ENCODE measurements at places on chromosomes 6 and 20. TPM values are rescaled to one million over a fixed set of nuclear protein-coding genes. Genes with fewer than 3 reads are reported as not detected.

MMP24 gene
- total RNA-seq: not detected

TCF21 gene
- not detected for total RNA-seq

ATP9A gene
- total RNA-seq: not detected

DNA sequence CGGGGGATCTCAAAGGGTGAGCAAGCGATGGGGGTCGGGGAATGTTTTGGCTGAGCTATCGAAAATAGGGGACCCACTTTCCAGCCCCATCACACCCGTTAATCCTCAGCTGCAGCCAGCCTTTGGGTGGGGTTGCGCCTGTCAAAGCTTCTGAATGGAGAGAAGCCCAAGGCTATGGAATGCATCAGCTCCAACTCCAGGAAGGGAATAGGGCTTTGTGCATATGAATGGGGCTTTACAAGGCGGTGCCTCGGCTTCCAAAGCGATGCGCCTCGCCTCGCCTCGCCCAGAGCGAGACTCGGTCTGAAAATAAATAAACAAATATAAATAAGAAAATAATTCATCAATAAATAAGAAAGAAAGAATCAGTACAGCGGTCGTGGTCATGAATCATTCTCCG is 751.4 kb upstream of the DEFB115 start:
- no peak for DNase-seq
- H3K27me3 ChIP-seq: no peaks in the 10 kb centered on the region

DNA sequence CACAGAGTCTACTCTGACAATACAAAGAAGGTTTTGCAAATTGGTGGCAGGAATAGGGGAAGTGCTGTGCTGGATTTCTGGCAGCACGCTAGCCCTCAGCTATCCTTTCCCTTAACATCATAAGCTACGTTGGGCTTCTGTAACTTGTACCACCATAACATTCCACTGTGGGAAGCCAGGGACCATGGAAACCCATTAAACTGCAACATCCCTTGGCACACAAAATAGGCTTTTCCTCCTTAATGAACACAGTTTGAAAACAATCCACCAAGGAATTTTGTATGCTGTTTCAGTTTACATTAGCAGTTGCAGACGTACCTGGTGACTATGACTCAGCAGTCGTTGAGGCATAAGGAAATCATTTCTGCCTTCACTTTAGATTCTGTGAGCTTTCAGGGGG is 203.9 kb upstream of the RAB32 start:
- no peak for DNase-seq
- no peak overlapping the region for H3K4me3 ChIP-seq
- no peaks in the 10 kb centered on the region for H3K36me3 ChIP-seq

- no peak overlapping the region for H3K27ac ChIP-seq
- H3K27me3 ChIP-seq: peaks cover 6% of the 10 kb centered on the region
- DNase-seq: no peak
- no peaks in the 10 kb centered on the region for H3K36me3 ChIP-seq
- H3K4me1 ChIP-seq: no peaks in the 10 kb centered on the region
These were observed 286.8 kb downstream of the DHX35 start for GRCh38 chr20:39248862-39249485.

DNA sequence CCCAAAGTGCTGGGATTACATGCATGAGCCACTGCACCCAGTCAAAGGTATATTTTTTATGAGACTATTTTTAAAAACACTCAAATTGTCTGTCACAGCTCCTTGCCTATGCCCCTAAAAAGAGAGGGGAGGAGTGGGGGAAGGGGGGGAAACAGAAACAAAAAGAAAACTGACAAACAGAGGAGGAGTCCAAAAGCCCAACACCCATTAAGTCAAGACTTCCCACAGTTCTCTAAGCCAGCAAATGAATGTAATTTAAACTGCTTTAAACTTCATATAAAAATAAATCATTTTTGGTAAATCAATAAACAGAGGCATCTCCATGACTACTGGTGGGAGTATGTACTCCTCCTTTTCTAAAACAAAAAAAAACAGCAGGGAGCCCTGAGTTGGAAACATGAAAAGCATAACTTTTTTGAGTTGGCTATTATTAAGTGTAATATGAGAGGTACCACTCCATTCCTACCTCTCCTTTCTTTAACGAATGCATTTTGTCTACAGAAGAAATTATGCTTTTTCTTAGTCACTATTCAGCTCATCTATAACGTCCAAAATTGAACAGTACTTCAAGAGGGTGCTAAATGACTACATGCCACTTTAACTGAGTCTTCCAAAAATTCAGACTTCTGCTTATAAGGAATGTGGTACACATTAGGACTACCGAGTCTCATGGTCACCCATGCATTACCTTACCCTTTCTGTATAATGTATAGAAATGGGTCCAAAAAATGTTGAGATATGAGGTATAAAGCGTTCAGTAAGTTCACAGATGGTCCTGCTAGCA is 119.0 kb upstream of the PRSS16 start:
- no peak for DNase-seq
- H3K4me3 ChIP-seq: no peak overlapping the region
- no peak overlapping the region for H3K27ac ChIP-seq
- 0 out of 2 replicates have a peak, but pooled peaks cover 2% of the 10 kb centered on the region for H3K36me3 ChIP-seq
